ENCODE measurements at places on chromosomes 5 and 9.

GRCh38 chr9:132776268-132776667 is 101.8 kb downstream of the AK8 start:
- DNase-seq, result no peak

GRCh38 chr5:81265101-81265500 is 32.0 kb downstream of the CKMT2 start:
- no peak for DNase-seq

GRCh38 chr9:31908158-31908890 is 476.1 kb upstream of the ACO1 start:
- peak; percentile 61 for DNase-seq

GRCh38 chr5:1669276-1670155 is 130.1 kb downstream of the MRPL36 start:
- no peak for DNase-seq

GRCh38 chr5:34657274-34657921 is 1.3 kb downstream of the RAI14 start:
- DNase-seq, result no peak

- DNase-seq, result peak; percentile 84
Measured at GRCh38 chr9:35728041-35728971, 3.7 kb downstream of the TLN1 start.

- DNase-seq, result peak; percentile 62
Measured at GRCh38 chr9:22044583-22044982, 35.5 kb upstream of the CDKN2B start.

DNA sequence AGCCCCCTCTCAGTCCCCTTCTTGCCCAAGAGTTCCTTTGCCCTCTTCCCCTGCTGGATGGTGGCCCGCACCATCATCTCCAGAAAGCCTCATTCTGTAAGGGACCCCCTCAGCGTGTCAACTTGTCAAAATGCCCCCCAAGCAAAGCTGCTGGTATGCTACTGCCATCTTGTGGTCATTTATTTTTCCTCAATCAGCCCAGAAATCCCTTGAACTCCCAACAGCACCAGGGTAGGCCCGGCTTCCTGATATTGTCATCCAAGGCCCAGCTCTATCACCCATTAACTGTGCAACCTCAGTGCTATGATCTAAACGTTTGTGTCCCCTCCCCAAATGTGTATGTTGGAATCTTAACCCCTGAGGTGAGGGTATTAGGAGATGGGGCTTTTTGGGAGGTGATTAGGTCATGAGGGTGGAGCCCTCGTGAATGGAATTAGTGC is 53.2 kb upstream of the FBXW11 start:
- no peak for DNase-seq

DNA sequence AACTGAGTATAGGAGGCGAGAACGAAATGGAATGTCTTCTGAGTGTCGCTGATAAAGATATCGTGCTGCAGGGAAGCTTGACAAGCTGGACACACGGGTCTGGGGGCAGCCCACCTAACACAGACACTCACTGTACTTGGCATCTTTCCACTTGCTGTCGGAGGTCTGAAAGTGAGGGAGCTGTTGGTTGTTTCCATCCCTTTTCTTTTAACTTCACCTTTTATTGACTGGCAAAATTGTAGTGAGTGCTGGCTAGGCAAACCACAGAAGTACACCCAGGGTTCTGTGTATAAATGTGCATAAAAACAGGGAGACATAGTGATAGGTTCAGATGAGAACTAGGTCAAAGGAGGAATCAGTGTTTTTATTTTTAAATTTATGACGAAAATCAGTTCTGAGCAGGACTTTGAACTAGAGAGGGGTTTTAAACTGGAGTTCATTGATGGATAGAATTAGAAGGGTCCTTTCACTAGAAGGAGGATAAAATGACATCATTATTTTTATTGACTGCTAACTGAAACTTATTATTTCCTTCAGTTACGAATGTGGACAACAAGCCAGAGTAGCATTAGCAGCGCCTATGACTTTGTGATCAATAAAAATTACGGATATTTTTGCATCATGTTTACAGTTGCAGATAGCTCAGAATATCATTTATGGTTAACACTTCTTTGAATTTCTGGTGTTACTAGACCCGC is 817 bp downstream of the GAPVD1 start:
- no peak for DNase-seq

- DNase-seq, result no peak
Measured at GRCh38 chr5:74686962-74687751, 2.1 kb downstream of the HEXB start.

DNA sequence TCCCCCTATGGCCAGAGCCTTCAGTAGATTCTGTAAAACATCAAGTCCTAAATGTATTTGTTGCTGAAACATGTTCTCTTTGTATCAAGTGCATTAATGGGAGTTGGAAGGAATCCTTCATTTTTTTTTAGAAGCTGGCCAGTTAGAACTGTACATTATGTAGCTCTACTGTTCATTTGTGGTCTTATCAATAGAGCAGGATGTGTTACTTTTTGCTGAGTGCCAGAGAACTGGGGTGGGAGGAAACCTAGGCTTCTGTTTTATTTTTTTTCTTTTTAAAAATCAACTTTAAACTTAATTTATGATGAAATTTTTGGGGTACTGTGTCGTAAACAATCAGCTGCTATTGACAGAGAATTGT is 5.1 kb downstream of the PIP5K1B start:
- DNase-seq, result no peak

DNA sequence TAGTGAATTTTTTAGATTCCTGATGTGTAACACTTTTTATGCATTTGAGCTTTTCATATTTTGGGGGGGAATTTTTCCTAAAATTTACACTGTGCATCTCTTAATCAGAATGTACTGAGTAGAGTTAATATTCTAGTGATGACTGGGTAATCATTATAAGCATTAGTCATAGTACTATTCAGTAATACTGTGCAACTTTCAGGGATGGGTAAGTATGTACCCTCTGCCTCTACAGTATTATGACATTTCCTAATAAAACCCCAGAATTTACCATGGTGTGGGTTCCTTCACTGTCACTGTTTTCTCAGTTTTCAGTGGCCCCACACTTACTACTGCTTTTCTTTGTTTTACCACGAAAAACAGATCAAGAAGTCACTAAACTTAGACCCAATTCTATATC is 2.8 kb upstream of the CMYA5 start:
- DNase-seq, result no peak

DNA sequence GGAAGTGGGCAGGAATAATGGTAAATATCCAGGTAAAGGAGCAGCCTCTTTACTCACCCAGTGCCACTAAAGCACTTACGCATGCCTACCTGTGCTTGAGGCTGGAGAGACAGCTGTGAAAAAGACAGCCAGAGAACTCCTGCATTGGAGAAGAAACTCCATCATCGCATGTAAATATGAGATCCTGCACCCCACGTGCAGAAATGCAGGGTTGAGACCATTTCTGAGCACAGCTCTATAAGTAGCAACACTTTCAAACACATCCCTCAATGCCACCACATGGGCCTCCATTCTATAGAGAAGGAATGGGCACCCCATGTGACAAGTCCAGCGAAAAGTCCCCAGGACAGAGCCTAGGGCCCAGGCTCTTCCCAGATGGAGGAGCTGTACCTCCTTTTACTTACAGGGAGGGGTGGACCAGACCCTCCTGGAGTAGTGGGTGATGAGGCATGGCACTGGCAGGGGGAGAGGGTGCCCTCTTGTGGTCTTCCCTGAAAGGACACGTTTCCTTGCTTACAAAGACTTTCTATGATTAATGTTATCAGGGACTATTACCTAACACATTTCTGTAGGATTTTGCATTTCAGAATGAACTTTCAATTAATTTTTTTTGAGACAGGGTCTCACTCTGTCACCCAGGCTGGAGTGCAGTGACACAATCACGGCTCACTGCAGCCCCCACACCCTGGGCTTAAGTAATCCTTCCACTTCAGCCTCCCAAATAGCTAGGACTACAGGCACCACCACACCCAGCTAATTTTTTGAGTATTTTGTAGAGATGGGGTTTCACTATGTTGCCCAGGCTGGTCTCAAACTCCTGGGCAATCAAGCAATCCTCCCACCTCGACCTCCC is 55.3 kb upstream of the IL17B start:
- DNase-seq, result no peak

DNA sequence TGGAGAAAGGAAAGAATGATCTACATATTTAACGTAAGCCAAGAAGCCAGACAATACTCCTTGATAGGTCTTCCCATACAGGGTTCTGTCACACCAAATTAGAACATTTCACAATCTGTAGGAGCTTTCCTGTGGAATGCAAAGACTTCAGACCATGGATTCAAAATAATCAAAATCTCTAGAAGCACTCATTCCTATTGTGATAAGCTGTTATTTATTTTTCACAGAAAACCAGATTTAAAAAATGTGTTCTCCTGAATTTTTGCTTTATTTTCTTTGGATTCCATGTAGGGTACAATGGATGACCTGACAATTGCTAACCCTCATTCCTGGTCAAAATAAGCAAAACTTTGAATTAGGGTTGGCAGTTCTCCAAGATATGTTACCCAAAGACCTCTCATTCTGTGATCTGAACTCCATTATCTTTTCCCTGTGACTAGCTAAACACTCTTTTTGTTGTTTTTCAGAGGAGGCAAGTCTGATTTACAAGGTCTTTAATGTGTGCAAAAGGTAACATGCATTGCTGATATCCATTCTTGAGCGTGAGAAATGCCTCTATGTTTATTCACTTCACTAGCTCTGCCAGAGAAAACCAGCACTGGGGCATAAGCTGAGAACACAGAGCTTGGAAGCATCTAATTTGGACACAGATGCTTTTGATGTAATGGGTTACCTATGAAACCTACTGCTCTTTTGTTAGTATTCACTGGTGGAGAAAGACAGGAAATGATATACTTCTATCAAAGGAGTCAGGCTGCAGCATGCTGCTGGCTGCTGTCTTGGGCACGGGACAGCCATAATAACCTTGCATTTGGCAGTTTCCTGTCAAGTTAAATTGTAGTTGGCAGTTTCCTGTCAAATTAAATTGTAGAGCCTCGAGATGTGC is 31.4 kb downstream of the ACTBL2 start:
- peak; percentile 97 for DNase-seq

DNA sequence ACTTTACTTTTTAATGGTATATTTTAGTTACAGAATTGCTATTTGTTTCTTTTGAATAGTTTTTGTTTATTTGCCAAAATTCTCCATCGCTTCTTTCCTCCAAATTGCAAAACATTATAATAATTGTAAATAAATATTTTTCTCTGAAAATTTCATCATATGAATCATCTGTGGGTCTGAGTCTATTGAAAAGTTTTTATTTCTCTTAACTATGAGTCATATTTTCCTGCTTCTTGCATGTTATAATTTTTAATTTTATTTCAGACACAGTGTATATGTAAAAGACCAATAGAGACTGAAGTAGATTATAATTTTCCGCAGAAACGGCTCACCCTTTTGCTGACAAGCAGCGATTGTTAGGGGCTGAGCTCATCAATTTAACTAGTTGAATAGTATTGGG is 279.1 kb upstream of the IL12B start:
- no peak for DNase-seq

- DNase-seq, result no peak
Measured at GRCh38 chr5:139787568-139788293, 7.9 kb upstream of the PSD2 start.

DNA sequence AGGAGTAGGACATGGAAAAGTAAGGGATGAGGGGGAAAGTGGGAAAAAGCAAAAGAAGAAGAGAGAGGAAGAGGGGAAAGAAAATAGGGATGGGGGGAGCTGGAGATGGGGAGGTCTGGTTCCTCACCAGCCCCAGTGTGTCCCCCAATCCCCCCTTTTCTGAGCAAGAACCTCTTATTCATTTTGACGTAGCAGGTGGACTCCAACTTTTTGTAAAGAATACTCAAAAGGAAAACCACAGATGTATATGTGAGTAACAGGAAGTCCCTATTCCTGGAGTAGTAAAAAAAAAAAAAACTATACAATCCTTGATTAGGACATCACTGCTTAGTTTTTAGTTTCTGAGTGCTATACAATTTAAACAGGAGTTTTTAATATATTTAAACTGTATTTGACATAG is 3.9 kb upstream of the CFAP95 start:
- DNase-seq, result no peak

- DNase-seq, result no peak
Measured at GRCh38 chr5:155906046-155906445, 420.9 kb upstream of the SGCD start.

GRCh38 chr9:93119703-93119952 is 14.4 kb downstream of the NINJ1 start:
- no peak for DNase-seq

DNA sequence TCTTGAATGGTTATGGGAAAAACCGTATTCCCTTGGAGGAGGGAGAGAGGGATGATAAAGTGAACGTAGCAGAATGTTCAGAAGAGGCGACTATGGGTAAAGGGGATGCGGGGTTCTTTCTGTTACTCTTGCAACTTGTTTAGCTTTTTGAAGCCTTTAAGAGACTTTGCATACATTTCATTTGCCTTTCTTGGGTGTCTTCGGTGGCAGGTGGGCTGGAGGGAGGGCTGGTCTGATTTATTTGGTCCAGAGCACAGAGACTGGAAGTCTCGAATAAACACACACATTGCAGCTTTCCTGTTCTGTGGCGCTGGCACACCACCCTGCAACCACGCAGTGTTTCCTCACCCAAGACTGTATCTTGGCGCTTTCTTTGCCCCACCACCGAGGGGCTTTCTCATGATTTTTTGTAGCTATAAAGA is 23.2 kb downstream of the TTF1 start:
- DNase-seq, result no peak

- no peak for DNase-seq
Measured at GRCh38 chr9:124239249-124240073, 18.3 kb upstream of the NEK6 start.

GRCh38 chr5:67211926-67212325 is 15.3 kb upstream of the CD180 start:
- peak; percentile 73 for DNase-seq

DNA sequence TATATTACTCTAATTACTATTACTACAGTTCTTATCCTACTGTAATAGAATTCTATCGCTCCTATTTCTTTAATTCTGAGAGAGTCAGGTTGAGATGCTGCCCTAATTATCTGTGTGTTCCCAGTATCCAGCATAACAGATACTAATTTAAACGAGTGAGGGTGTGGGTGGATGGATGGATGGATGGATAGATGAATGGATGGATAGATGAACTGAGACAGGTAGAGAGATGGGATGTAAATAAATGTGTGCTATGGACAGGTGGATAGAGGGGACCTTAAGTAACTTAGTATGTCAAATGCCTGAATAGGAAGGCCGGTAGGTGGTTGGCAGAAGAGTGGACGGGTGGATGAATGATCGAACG is 143.6 kb upstream of the ADRA1B start:
- no peak for DNase-seq

DNA sequence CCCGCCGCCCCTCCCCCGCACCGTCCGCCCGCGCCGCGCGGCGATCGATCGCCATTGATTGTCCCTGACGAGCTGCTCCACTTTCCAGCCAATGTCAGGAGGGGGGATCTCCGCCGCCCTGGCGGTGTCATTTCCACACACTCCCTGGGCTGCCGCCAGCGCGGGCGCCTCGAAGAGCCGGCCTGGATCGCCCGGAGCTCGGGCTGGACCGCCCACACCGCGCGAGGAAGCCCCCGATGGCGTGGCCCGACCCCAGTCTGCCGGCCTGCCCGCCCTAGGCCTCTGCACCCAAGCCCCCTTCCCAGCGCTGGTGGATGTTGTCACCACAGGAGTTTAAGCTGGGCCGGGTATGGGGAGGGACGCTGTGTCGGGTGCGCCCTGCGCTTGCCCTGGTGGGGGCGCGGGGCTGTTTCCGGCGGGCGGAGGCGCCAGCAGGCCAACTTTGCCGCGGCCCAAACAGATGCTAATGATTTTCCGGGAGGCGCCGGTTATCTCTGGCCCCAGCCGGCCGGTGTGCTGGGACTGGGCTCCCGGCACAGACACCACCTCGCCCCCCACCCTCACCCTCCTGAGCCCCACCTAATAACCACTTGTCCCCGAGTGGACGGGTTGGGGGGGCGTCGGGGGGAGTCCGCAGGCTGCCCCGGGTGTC is 10.6 kb upstream of the CXXC5 start:
- no peak for DNase-seq

Data from epithelial cell of proximal tubule (primary cell).